Naive thymus-derived CD8-positive, alpha-beta T cell (primary cell): ENCODE measurements at places on chromosomes 12 and 14. TPM values are rescaled to one million over a fixed set of nuclear protein-coding genes. Genes with fewer than 3 reads are reported as not detected.

DNA sequence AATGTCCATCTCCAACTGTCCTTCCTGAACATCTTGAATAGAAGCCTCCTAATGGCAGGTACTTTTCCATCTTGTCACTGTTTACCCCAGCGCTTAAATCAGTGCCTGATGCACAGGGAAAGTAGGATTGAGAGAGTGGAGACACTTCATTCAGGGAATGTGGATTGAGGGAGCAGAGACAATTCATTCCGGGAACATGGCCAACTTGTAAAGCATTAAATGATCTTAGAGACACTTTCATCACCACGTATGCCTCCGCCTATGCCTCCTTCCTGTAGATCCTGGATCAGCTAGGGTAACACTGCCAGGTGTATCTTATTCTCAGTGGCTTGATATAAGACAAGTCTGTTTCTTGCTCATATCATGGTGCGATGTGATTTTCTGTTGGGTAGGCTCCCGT lies 67.6 kb upstream of the CSRP2 start:
- no peak for DNase-seq

DNA sequence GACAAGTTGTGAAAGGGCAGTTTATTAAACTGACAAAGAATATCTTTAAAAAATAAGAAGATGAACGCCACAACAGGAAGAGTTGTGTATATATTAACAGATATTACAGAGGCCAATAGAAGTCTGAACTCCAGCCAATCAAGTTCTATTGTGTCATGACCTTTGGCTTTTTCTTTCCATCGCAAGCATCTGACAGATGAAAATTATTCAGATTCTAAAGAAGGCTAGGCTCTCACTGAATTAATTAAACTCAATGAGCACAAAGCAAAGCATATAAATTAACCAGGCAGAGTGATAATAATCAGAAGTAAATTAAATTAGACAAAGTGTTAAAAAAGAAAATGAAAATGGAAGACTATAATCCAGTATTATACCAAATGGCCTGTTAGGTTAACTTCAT lies 62.0 kb upstream of the PYGL start:
- no peak for DNase-seq

CCDC197 gene
- total RNA-seq = not detected

- no peak for DNase-seq
Observed at GRCh38 chr14:100524233-100524932, 62.8 kb downstream of the BEGAIN start.

TEDC1 gene
- total RNA-seq = 22.2 TPM

DNA sequence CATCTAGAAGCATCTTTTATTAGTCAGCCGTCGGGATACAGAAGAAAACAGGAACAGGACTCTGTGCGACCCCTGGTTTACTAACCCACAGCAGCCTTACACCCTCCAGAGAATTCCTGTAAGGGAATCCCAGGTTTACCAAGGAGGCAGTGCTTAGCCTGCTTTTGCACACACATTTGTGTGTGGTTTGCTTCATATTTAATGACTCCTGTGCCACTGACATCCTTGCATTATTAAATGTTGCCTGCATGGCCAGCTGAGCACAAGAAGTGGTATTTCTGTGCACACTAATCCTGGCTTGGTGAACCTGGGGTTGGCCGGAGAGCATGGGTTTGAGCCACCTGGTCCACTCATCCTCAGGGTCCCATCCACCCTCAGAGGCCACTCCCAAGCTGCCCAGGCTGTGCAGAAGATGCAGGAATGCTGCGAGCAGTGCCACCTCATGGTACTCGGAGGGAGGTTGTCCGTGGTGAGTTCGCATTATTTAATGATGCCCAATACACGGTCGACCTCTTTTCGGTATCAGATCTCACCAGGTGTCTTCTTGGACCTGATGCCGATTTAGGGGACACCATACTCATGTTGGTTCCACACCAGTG lies 152.4 kb upstream of the RTL1 start:
- no peak for DNase-seq

DNA sequence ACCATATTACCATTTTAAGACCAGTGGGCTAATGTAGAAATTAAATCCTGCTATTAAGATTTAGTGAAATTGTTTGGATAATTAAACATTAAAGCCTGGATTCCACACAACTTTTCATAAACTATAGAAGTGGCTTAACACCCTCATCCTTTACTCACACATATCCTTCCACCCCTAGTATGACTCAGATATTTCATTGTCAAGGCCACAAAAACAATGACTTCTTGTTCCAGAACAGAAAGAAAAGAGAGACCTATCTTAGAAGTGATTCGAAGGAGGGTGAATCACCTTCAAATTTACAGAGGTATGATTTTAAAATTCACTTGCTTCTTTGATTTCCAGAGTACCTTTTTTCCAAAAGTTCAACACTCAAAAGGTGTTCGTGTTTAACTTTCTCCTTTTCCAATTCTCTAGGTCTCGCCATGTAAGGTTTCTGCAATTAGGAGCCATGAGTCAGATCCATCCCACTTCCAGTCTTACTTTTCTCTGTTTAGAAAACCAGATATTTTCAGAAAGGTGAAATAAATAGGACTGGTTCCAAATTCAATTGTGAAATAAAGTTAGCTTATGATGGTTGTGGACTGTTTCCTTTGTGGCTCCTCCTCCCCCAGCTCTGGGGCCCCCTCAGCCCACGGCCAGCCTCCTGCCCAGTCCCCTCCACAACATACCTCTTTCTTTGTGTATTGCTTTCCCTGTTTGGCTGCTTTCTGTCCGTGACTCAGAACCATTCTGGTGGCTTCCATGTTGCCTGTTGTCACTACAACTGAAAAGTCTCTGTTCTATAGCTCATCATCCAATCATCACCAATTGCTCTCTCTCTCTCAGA lies 24.6 kb upstream of the MGP start:
- no peak for DNase-seq

DNA sequence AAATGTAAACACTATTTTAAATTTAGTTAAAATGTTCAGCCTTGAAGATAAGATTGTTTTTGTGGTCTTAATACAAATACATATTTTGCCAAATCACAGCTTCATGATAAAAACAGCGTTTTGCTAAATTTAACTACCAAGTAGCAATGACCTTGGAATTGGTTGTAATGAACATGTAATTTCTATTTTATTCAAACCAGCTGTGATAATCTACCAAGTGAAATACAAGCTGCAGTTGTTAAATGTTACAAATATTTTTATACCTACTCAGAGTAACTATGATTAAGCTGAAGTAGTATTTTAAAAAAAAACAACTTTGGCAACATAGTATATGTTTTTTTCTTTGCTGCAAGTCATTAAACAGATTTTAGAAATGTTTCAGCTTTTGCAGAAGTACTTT lies 96.2 kb downstream of the CPSF2 start:
- no peak for DNase-seq

DNA sequence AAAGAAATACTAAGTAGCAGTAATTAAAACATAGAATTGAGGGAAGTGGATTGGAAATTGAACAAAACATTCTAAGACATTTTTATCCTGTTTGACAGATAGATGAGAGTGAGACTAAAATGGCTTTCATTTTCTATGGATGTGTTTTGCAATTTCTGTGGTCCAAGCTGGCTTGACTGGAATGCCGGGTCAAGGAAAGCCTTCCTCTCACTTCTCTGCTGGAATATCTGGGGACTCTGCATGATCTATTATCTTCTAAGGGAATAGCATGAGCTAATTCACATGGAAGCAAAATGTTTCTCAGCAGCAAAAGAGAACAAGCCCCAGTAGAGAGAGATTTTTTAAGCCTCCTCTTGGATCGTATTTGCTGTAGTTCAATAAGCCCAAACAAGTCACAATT lies 407.9 kb upstream of the ATXN7L3B start:
- DNase-seq = no peak

PTPRQ gene
- total RNA-seq = not detected

CLEC1A gene
- total RNA-seq = not detected

- no peak for DNase-seq
Observed at GRCh38 chr12:65204886-65205525, 35.6 kb downstream of the LEMD3 start.

ADGRD1 gene
- 0.36 TPM for total RNA-seq

- no peak for DNase-seq
Observed at GRCh38 chr12:51592034-51592705, 1.1 kb downstream of the SCN8A start.

GRCh38 chr12:26572137-26572536 lies 260.9 kb downstream of the ITPR2 start:
- no peak for DNase-seq

STXBP6 gene
- not detected for total RNA-seq

GRCh38 chr14:91732439-91732838 lies 553 bp upstream of the CATSPERB start:
- DNase-seq = no peak

DNA sequence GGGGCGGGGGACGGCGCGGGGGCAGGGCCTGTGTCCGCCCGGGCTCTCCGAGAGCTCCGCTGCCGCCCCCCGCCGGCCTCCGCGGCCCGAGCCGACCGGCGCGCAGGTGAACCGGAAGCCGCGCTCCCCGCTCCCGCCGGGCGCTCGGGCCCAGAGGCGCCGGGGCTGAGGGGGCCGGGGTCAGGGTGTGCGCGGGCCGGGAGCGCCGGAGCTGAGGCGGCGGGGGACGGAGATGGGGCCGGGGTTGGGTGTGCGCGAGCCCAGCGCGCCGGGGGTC lies 431 bp downstream of the HIP1R start:
- DNase-seq = no peak

A2ML1 gene
- total RNA-seq = not detected

DNA sequence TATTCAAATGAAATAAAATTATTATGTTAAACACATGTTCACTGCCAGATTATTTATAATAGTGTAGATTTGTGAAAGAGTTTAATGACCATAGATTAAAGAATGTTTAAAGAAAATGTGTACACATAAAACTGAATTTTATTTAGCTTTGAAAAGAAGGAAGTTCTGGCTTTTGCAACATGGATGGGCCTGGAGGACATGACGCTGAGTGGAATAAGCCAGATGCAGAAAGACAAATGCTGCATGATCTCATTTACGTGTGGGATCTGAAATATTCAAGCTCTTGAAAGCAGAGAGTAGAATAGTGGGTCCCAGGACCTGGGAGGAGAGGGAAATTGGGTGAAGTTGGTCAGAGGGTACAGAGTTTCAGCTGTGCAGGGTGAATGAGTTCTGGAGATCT lies 1261.2 kb downstream of the TMEM121 start:
- no peak for DNase-seq

- no peak for DNase-seq
Observed at GRCh38 chr12:45543887-45544286, 185.6 kb upstream of the ARID2 start.

- no peak for DNase-seq
Observed at GRCh38 chr12:89189448-89189847, 162.9 kb downstream of the DUSP6 start.

SDSL gene
- not detected for total RNA-seq

SLC5A8 gene
- not detected for total RNA-seq

DNA sequence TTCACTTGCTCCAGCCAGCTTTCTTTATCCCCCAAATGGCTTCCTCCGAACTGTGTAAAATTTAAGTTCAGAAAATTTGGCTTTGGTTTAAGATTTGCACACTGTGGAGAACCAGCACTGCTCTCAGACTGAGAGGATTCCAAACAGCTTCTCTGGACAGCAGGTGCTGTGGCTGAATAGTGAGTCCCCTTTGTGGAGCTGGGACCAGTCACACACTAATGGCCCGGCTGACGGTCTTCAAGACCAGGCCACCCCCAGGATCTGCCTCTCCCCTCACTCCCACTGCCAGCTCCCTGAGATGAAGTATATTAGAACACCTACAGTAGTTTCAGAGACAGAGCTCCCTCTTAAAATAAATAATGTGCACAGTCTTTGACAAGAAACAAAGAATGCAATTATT lies 267.3 kb downstream of the BCAT1 start:
- no peak for DNase-seq

GRCh38 chr12:59472273-59472672 lies 123.6 kb upstream of the SLC16A7 start:
- no peak for DNase-seq

OR4E2 gene
- total RNA-seq = not detected

GRCh38 chr12:50102131-50102531 lies 1.7 kb upstream of the GPD1 start:
- no peak for DNase-seq

NKX2-8 gene
- not detected for total RNA-seq

LYZ gene
- total RNA-seq = 7.2 TPM

GRCh38 chr14:103401223-103402214 lies 16.3 kb downstream of the MARK3 start:
- DNase-seq = no peak

TMEM179 gene
- total RNA-seq = not detected

GRCh38 chr14:94342334-94342934 lies 19.3 kb upstream of the SERPINA6 start:
- no peak for DNase-seq

- DNase-seq = no peak
Observed at GRCh38 chr14:78016532-78016931, 153.6 kb upstream of the NRXN3 start.

BORCS5 gene
- total RNA-seq = 12.4 TPM

PDE3A gene
- not detected for total RNA-seq

GRCh38 chr12:27561535-27562350 lies 37.7 kb downstream of the PPFIBP1 start:
- no peak for DNase-seq

TMEM119 gene
- 0.26 TPM for total RNA-seq

DNA sequence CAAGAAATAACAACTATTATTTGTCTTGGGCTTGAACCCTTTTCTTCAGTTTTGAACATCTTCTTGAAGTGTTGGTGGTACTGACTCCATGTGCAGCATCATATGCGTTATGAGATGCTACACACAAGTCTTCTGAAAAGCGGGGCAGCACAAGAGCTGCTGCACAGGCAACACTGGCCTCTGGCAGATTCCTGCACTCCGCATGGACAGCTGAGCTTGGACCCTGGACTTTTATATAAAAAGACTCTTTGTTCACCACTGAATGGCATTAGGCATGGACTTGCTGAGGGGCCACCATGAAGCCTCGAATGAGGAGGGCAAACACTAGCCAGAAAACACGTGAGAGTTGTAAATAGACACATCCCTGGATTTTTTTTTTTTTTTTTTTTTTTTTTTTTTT lies 210.8 kb upstream of the NPAS3 start:
- no peak for DNase-seq

DNA sequence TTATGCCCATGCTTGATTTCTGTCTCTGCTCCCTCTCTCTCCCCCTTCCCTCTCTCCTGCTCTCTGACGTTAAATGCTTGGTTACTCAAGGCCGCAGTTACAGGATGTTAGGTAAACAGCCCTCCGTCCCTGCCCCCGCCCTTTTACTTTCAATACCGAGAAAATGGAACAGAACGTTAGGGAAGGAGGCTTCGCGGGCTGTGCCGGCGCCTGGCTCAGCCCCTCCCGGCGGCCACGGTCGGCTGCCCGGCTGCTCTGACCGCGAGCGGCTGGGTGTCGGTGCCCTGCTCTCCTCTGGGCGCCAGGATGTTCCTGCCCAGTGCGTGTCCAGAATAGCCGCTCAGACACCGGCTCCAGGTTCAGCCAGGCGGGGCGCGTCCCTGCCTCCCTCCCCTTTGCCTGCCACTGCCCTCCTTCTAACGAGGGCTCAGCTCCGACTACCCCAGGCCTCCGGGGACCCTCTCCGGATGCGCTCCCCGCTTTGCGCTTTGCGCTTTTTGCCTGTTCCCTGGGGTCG lies 166.1 kb downstream of the ADCK1 start:
- DNase-seq = no peak

DNA sequence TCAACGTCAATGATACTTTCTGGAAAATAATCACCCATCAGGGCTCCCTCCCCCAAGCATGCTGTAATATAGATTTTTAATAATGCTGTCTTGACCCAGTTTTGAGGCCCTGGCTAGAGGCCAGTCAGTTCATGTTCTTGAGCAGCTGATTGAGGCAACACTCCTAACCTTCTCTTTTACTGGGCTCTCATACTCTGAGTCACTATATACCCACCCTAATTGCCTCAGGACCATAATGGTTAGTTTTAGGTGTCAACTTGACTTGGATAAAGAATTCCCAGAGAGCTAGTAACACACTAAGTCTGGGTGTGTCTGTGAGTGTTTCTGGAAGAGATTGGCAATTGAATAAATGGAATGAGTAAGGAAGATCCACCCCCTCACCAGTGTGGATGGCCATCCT lies 527.0 kb upstream of the ATP2B1 start:
- no peak for DNase-seq
